Right lobe of liver (tissue), 6 donors: ENCODE measurements at places on chromosomes 1 and 21.

DNA sequence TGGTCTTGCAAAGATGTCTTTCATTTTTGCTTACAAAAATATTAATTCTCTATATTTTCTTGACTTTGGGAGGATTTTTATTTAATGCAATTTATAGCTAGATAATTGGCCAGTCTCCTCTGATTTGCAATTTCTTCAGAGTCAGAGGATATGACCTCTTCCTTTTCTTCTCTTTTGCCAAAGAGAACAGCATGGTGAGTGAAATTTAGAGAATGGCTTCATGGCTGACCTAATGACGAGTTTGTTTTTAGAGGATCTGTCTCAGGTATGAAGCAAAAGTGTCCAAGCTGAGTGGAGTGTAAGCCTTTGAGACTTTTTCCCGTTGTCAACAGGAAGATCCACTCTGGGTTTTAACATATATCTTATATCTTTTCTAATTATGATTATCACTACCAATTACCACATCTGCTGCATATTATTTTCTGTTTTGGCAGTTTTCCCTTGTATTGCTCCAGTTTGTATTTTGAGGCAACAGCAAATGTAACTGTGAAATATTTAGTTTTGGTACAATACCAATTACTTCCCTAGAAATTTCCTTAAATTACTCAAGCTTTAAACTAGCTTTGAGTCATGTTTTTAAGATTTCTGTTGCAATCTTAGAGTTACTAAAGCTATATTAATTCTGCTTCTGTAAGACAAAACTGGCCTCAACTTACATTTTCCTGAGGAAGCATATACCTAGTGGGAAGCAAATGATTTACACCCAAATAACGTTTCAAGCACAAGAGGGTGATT, 332.8 kb upstream of the ZRANB2 start:
- no peak for DNase-seq

GRCh38 chr1:233016798-233017197, 66.4 kb downstream of the NTPCR start:
- DNase-seq, result no peak

GRCh38 chr1:111827946-111828345, 72.2 kb downstream of the DDX20 start:
- no peak for DNase-seq

DNA sequence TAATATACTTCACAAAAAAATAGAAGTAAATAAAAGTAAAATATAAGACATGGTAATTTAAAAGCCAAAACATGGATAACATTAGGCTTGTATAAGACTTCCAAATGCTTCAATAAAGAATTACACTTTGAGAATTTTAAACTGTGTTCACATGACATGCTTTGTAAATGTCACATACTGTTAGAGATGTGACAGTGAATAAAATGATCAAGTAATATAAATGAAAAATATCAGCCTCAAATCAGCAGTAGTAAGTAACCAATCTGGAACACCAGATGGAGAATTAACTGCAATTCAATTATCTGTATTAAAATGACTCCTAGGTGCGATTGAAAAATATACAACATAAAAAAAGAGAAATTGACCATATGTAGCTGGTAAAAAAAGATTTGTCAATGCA, 1260.8 kb downstream of the BRINP3 start:
- DNase-seq, result no peak

- DNase-seq, result no peak
Measured at GRCh38 chr1:85862456-85862855, 154.2 kb upstream of the ZNHIT6 start.

GRCh38 chr1:147086129-147086528, 86.1 kb downstream of the PRKAB2 start:
- no peak for DNase-seq

DNA sequence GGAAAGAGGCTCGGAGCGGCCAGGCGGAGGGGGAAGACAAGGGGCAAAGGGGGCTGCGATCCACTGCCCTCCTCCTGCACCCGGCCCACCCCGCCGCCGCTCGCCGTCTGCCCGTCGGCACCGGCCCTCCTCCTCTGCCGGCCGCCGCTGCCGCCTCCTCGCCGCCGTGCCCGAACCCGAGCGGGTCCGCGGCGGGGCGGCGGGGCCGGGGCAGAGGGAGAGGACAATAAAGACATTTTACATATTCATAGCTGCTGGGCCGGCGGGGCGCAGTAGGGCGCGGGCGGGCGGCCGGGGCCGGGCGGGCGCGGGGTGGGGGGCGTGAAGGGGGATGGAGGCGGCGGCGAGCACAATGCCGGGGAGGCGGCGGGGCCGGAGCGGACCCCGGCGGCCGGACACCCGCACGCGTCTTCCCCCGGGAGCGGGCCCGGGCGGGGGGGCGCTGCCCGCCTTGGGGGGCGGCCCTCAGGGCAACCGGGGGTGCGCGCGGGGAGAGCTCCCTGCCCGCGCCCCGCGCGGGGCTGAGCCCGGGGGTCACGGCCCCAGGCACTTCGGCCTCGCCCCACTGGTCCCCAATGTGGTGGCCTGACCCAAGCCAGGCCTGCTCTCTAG, 546 bp downstream of the POU2F1 start:
- DNase-seq, result no peak

GRCh38 chr1:14862114-14862771, 263.8 kb downstream of the KAZN start:
- DNase-seq, result no peak

DNA sequence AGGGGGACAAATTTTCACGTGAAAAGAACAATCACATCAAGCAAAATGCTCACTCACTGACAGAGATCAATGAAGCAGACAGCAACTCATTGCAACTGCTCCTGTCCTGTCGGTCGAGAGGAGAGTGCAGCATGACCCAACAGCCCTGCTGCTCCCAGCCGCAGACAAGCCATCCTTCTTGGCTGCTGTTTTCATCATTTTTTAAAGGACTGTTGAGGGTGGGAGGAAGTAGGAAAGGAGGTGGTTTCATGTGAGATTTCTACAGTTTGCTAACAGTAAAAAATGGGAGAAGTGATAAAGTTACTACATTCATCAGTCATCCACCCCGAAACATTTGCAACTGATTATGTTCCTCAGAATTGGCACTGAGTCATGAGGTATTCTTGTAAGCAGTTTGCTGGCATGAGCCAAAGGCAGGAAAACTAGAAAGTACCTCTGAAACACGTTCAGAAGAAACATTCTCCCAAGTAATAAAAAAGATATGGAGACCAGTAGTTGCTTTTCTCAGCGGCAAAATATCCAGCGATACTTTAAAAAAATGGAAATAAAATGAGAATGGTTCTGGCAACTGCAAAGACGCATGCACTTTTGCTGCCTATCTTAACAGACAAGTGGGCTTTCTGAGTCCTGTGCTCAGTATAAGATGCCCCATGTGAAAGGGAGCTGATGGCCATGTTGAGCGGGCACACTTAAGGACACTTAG, 72.0 kb upstream of the CLDN14 start:
- DNase-seq, result no peak

GRCh38 chr21:32411350-32412161, 950 bp upstream of the EVA1C start:
- DNase-seq, result peak; percentile 88

GRCh38 chr1:229155472-229155871, 115.4 kb upstream of the RAB4A start:
- DNase-seq, result no peak

GRCh38 chr21:16569679-16570078, 839.9 kb downstream of the USP25 start:
- DNase-seq, result no peak

GRCh38 chr1:26493267-26493666, 21.0 kb downstream of the HMGN2 start:
- no peak for DNase-seq

- peak; percentile 27 for DNase-seq
Measured at GRCh38 chr1:215076322-215076721, 6.2 kb upstream of the KCNK2 start.

GRCh38 chr1:68270951-68271350, 38.6 kb upstream of the WLS start:
- DNase-seq, result no peak

GRCh38 chr1:1171161-1171545, 2.5 kb upstream of the TTLL10 start:
- DNase-seq, result peak; percentile 39

DNA sequence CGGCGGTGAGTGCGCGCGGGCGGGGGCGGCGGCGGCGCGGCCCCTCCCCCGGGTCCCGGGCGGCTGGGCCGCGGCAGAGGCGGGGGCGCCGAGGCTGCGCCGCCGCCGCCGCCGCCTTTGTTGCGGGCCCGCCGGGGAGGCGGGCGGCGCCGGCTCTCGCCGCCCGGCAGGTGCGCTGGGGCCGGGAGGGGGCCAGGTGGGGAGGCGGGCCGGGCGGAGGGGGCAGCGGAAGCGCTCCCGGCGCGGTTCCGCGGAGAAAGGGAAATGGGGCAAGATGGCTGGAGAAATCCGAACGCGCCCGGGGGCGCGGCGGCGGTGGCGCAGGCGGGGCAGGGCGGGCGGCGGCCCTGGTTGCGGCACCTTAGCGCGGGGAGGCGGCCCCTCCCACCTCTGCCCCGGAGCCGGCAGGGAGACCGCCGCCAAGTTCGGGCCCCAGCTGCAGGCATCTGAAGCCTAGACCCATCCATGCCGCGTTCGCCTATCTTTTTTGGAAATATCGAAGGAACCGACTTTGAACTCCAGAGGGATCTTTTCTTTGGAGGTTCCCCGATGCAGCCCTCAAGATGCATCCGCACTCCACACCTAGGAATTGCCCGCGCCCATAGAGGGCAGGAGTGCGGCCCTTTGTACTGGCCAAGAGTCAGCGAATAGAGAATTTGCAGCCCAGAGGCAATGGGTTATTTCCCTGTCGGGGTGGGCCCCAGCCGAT, 479 bp downstream of the POGK start:
- peak; percentile 65 for DNase-seq

GRCh38 chr1:50852889-50853288, 107.2 kb downstream of the FAF1 start:
- DNase-seq, result no peak

- no peak for DNase-seq
Measured at GRCh38 chr1:244022311-244022710, 28.8 kb upstream of the ZBTB18 start.

DNA sequence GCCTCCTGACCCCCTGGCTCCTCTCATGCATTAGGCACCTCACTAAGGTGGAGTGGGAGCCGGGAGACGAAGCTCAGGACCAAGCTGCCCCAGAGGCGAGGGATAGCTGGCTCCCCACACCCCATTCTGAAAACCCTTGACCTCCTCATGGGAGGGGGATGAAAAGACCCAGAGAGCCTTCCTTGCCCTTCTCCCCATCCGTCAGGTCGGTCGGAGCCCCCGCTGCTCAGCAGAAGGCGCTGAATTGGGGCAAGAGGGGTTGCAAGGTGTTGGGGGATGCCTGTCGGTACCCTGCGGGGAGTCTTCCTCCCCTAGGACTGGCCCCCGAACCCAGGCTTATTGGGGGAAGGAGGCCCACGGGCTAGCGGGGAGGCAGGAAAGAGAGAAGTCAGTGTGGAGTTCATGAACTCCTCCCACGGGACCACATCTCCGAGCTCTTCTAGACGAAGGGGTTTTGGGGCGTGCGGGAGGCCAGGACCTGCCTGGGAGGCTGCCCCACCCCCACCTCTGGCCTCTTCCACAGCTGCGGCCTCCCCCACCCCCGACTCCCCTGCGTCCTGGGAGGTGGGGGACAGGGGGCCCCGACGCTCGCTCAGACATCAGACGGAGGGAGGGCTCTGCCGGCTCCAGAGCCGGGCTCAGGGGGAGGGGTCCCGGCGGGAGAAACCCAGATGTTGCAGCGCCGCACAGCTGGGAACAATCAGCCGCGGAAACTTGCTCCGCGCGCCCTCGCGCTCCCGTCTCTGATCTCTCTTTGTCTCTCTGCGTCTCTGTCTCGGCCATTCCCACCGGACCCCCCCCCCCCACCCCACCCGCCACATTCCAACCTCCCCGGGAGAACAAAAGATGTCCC, 719 bp downstream of the MFAP2 start:
- no peak for DNase-seq

DNA sequence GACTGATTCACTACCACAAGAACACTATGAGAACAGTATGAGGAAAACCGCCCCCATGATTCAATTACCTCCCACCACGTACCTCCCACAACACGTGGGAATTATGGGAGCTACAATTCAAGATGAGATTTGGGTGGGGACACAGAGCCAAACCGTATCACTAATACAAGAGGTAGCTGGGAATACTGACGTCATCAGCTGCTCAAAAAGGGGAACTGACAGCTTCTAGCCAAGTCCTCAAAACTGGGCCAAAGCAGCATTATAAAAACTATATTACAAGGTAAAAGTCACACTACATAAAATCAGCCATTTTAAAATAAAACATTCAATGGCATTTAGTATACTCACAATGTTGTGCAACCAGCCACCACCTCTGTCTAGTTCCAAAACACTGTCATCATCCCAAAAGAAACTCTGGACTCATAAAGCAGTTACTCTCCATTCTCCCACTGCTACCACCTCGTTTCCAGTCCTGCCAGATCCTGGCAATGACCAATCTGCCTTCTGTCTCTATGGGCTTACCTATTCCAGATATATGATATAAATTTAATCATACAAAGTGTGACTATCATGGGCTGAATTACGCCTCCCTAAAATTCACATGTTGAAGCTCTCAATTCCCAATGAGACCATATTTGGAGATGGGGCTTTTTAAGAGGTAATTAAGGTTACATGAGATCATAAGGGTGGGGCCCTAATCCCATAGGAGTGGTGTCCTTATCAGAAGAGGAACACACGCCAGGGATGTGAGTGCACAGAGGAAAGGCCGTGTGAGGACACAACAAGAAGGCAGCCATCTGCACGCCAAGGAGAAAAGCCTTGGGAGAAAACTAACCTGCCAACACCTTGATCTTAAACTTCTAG, 192.1 kb downstream of the SETD4 start:
- DNase-seq, result no peak

- DNase-seq, result no peak
Measured at GRCh38 chr1:14606632-14607031, 8.1 kb downstream of the KAZN start.

- no peak for DNase-seq
Measured at GRCh38 chr1:184930232-184930631, 44.1 kb downstream of the NIBAN1 start.

- DNase-seq, result no peak
Measured at GRCh38 chr1:201487742-201488141, 18.8 kb upstream of the PHLDA3 start.

DNA sequence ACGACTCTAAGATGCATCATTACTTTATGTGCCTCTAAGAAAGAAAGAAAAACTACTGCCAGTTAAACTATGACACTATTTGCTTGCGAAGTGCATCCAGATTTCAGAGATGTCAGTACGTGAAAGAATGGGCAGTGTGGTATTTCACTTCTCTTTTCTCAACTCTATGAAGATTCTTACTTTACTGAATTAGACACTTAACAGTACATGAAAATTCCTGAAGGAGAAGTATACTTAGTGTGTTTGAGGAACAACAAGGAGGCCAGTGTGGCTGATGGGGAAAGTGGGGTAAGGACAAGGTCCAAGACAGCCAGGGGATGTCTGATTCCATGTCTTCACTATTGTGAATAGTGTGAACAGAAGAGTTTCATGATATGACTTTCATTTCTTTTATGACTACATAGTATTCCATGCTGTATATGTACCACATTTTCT, 53.9 kb upstream of the HSD17B7 start:
- no peak for DNase-seq

- peak; percentile 87 for DNase-seq
Measured at GRCh38 chr1:3530926-3531818, 76.7 kb downstream of the ARHGEF16 start.

- DNase-seq, result peak; percentile 83
Measured at GRCh38 chr1:83998498-83999315, at the start of gene TTLL7. Gene TTLL7 (minus strand): TSS chr1:83999132. CDS start chr1:83952211, 46,921 bp downstream.

- peak; percentile 48 for DNase-seq
Measured at GRCh38 chr1:53681977-53682685, 56.8 kb downstream of the GLIS1 start.

- no peak for DNase-seq
Measured at GRCh38 chr1:194042736-194043135, 856.3 kb upstream of the B3GALT2 start.
